ENCODE measurements at places on chromosomes 13 and 19.

- DNase-seq = no peak
These were observed 944 bp downstream of the C19orf85 start for GRCh38 chr19:55463583-55464031.

GRCh38 chr19:1130771-1131717, 27.2 kb downstream of the GPX4 start:
- DNase-seq = no peak

GRCh38 chr13:35690581-35691207, 214.2 kb upstream of the MAB21L1 start:
- peak; percentile 72 for DNase-seq

GRCh38 chr19:35178701-35179100, 24.2 kb downstream of the FXYD5 start:
- DNase-seq = no peak

DNA sequence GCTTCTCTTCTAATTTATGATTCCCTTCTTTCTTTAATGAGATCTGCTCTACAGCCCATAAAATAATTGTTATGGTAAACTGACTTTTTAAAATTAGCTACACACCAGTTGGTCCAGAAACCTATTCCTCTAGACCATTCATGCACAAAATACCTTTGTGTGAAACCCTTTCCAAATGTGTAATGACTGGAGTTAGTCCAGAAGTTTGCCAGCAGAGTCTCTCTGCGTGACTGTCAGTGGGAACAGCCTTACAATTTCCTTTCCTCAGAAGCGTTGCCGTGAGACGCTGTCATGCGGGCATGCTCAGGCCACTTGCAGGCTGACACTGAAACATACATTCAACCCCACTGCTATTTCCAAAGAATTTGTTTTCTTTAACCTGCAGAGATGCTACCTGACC, 965.2 kb downstream of the PCDH9 start:
- no peak for DNase-seq

GRCh38 chr13:86960876-86961275, 710.3 kb upstream of the SLITRK5 start:
- no peak for DNase-seq

DNA sequence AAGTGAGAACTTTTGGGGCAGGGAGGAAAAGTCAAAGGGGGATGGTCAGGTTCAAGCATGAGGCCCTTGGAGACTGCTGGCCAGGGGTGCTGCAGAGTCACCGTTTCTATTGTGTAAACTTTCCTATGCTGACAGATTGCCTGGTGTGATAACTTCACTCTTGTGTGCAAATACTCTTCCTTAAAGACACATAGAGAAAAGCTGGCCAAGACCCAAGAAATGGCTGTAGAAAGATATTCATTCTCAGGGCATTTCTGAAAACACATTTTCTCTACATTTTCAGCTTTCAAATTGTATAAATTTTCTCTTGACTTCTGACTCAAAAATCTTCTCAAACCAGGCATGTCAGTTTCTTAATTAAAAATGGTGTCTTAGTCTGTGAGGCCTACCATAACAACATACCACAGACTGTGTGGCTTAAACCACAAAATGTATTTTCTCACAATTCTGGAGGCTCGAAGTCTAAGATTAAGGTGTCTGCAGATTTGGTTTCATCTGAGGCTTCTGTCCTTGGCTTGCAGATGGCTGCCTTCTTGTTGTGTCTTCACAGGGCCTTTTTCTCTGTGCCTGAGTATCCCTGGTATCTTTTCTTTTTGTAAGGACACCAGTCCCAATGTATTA, 304.5 kb downstream of the KCNRG start:
- DNase-seq = peak; percentile 44
